ENCODE measurements at places on chromosomes 3 and 15.
A peak's percentile ranks its signal among the peaks of the same experiment; 100 is the strongest.

GRCh38 chr15:77030928-77031375 is 36.0 kb downstream of the PSTPIP1 start:
- DNase-seq = no peak

DNA sequence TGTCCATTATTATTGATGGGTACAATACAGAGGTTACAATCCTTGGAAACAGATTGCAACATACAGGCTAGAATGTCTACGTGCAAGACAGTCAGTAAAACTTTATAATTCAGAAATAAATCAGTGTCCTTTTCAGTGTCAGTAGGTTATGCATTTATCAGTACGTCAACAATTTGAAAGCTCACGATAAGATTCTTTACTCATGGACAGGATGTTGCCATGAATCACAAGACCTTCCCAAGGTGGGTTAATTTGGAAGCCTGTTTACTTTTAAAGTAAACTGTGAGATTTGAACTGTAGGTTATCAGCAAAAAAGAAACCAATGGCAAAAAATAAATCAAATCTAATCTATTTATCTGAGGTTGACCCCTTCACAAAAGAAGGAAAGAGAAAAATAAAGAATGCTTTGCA is 243.9 kb upstream of the AGTR1 start:
- no peak for DNase-seq

- no peak for DNase-seq
These were observed 124.5 kb downstream of the UNC13C start for GRCh38 chr15:54102704-54103103.

- DNase-seq = no peak
These were observed 190.9 kb downstream of the TJP1 start for GRCh38 chr15:29631076-29632070.

- no peak for DNase-seq
These were observed 68.6 kb downstream of the DCUN1D1 start for GRCh38 chr3:182911782-182912111.

- no peak for DNase-seq
These were observed 35.1 kb downstream of the EAF1 start for GRCh38 chr3:15462451-15462850.

GRCh38 chr3:31434819-31435218 is 97.9 kb upstream of the STT3B start:
- DNase-seq = no peak

- no peak for DNase-seq
These were observed 165.5 kb downstream of the IL5RA start for GRCh38 chr3:2944628-2945027.

- no peak for DNase-seq
These were observed 395.5 kb downstream of the FGF12 start for GRCh38 chr3:192331749-192332385.

- DNase-seq = no peak
These were observed 109.5 kb upstream of the PLXNA1 start for GRCh38 chr3:126873416-126873815.

DNA sequence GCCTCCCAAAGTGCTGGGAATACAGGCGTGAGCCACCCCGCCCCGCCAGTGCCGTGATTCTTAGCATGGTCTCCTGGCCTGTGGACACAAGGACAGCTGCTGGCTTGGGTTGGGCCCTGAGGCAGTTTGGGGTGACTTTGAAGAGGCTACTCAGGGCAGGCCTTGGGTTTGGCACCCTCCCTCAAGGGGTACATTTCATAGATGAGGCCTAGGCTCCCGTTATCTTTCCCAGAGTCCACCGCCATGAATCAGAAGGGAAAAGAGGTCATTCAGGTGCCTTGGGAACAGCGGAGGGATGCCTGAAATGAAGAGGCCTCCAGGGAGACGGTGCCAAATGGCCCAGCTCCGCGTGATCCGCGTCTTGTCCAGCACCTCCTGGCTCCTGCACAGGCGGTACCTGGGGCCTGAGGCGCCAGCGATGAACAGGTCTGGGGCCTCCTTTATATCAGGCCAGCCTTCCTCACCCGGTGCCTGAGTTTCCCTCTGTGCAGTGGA is 9.3 kb downstream of the GNAI2 start:
- DNase-seq = no peak

DNA sequence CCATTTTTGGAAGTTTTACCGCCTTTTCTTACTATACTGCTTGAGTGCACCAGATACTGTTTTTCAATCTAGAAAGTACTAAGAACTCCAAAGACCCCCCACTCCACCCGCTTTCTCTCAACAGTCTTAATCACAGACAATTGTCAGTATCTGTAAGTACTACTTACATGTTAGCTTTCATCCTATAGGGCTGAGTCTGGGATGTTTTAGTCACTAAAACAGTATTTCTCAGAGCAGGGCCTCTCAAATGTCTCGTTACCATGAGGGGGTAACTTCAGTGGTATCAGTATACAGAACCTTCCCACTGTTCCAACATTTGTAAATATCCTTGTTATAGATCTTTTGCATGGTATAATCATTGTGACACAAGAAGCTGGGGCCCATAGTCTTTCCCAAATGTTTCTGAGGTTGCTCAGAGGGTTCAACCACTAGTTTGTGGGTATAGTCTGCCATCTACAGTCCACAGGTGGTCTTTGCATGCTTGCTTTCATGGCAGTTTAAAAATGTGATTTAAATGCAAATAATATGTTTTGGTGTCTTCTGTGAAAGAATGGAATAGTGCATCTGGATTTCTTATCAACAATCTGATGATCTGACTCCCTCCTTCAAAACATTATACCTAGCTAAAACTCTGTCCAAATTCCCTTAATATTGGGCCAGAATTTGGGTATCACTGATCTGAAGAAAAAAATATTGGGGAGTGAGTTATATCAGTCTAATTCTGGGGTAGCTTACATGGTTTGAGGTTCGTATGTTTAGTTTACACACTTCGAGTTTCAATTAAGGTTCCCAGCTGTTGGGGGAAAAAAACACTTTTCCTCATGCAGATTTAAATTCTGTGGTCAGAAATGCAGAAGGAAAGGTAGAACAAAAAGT is 18.0 kb upstream of the DNAJC13 start:
- DNase-seq = peak; percentile 85

DNA sequence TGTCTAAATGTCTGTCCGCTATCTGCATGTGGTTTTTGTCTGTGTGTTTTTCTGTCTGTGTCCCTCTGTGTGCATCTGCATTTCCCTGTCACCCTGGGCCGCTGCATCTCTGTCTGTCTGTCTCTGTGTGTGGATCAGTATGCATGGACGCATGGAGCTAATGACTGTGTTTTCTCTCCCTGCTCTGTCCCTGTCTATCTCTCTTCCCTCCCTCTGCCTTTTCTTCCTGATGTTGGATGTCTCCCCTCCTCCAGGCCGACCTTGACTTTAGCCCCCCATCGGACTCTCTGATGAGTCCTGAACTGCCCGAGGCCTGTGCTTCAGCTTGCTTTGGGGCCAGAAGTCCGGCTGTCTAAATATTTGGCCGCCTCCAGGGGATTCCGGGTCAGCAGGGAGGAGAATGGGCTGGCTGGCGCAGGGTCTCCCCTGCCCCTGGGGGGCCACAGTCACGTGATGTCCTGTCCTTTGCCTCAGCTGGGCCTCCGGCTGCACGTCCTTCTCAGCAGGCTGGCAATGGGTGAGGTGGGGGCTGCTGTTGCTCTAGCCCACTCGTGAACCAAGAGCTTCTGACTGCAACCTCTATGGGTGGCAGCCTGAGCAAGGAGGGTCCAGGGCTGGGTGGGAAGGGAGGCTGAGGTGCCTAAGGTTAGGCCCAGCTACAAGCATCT is 3.7 kb downstream of the SLC38A3 start:
- DNase-seq = no peak

DNA sequence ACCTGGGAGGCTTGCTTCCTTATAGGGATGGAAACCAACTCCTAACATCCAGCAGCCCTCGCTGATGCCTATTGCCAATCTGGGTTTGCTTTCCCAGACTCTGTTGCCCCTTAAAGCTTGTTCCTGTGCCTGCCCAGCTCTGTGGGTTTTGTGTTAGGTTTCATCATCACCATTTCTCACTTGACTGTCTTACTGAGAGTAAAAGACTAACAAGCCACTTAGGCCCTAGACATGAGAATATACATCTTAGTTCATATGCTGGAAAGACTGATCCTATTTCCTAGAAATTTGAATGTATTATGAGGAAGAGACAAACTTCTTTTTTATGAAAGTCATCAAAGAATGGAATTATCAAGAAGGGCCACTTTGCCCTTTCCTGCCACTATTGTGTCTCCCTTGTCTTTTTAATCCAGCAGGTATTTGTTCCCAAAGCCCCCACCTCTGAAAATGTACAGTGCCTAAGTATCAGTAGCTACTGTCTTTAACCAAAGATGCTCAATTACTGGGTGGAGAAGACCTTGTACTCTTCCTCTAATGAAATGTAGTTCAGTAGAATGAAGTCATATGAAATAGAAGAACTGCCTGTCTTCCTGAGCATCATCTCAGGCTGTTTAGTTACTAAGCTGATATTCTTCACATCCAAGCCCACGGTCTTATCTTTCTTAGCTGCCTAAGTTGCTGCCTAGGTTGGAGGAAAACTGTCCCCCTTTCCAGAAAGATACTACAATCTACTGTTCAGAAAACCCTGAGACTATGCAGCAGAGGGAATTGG is 59.8 kb upstream of the ZPLD1 start:
- DNase-seq = no peak

- no peak for DNase-seq
These were observed 888.3 kb upstream of the NR2F2 start for GRCh38 chr15:95442107-95442719.

DNA sequence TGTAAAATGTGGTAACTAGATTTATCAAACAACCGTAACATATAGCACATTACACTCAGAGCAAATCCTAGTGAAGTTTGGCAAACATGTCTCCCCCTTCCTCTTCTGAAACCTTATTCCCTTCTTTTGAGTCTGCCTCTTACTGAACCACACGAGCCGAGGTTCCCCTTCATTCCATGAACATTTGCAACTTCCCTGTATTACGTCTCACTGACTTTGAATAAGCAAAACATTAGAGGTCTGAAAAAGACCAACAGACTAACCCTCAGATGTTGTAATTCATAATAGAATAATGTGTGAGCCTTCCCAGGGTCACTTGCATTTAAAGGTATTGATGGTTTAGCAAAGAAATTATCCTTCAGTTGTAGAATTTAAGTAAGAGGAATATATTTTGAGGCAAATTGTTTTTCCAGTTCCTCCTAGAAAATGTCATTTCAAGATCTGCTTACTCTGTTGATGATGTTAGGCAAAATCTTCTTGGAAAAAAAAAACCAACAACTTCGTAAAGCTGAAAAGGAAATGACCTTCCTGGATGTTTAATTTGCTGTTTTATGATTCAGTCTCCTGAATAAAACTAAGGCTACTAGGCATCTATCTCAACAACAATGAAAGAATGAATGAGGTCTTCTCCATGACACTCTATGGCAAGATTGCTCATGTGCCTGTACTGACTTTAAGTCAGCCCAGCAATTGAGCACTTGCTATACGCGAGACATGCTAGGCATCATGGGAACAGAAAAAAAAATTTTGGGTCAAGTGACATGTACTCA is 296.9 kb upstream of the NECTIN3 start:
- peak; percentile 17 for DNase-seq

DNA sequence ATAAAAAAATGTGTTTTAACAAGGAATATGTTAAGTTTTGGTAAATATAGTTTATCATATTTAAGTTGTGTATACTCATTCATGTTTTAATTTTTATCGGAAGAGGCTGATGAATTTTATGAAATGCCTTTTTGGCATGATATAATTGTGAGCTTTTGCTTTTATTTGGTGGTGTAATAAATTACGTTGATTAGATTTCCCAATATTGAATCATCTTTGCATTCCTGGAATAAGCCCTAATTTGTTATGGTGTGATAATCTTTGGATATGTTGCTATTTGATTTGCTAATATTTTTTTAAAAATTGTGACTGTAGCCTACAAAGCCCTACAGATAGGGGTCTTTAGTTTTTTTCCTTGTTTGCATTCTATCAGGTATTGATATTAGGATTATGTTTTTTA is 107.4 kb downstream of the IGF1R start:
- DNase-seq = no peak

DNA sequence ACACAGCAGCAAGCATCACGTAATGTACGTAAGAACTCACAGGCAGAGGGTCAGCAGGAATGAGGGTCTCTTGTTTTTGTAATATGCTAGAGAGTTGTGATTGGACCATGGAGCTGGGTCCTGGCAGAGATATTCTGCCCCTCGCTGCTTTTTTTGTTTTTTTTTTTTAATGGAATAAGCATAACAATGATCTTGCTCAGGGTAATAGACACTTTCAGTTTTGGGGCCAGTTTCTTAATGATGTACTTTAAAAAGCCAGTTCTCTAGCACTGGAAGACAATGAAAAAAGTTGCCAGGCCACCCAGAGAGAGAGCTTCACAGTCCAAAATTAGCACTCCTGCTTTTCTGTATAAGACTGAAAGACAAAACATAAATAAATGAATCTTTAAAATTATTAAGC is 29.0 kb upstream of the PLSCR4 start:
- no peak for DNase-seq

DNA sequence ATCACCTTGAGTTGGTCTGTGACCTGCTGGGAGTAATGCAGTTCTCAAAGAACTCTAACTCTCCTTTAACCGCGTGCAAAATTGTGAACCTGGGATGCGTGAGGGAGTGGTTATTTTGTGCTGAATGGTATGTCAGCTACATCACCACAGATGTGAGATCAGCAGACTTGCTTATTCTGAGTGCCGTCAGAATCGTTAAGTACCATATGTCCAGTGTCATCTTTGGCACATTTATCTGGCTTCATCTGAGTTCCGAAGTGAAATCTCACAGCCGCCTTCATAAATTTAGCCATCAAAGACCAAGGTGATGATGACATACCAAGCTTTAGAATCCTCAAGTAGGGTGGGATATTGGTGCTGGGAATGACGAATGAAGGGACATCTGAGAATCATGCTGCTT is 347.2 kb upstream of the TPRG1 start:
- no peak for DNase-seq

DNA sequence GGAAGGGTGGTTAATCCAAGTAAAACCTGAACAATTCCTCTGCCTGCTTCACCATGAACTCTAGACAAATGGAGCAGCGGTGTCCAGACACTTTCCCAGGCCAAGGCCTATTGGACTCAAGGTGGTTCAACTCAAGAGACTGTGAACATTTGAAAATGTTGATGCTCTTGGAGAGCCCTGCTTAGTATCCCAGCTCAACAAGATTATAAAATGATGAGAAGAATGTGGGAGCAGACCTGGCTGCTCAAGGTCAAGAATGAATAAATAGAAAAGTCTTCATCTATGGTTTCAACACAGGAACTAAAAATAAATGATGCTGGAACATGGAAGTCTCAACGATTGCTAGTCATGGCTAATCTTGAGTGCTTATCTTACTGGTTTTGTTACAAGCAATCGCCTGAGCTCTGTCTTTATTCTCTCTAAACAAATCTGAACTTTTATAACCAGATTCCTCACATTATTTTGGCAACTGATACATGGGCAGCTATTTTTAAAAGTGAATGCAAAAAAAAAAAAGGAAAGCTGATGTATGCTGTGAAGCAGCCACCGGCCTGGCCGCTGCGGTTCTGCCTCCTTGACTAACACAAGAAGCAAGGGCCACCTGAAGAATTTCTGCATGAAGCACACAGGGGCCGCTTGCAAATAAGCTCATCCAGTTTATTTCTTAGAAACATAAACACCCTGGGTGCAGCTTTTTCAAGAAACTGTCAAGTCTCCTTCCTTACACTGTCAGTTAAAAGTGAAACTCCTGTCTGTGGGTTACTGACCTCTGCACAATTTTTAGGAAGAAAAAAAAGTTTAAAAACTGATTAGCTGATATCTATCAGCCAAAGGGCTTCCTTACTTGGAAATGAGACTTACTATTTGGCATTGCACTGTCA is 120.1 kb upstream of the ARHGEF3 start:
- DNase-seq = peak; percentile 70

- DNase-seq = no peak
These were observed 162.9 kb downstream of the VGLL4 start for GRCh38 chr3:11480663-11481298.

All from fibroblast of pulmonary artery (primary cell).